Stimulated activated CD4-positive, alpha-beta T cell treated with anti-CD3 and anti-CD28 coated beads, TNF-alpha, amount 100 ng/mL, for 1 hour (primary cell): ENCODE measurements at places on chromosomes 3 and 15.

GRCh38 chr3:27696906-27697305 is 25.2 kb downstream of the EOMES start:
- DNase-seq: no peak

GRCh38 chr3:47794544-47794943 is 8.4 kb upstream of the DHX30 start:
- DNase-seq: no peak

GRCh38 chr3:13549623-13550422 is 898 bp downstream of the FBLN2 start:
- no peak for DNase-seq

GRCh38 chr15:65336493-65337435 is 32.3 kb downstream of the RNU5B-1 start:
- DNase-seq: no peak

DNA sequence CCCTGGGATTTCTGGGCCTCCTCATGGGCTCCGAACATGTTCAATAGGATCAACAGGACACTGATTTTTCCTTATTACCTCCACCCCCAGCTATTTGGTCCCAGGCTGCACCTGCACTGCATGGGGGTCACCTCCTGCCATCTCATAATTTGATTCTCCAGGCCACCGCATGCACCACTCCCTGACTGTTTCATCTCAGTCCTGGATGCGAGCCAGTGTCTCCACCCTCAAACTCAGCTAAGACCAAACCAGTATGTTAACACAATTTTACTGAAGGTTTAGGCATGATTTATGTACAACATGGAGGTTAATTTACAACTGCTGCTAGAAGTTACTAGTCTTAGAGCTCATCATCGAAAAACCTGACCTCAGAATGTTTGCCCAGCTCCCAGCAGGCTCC is 249.5 kb downstream of the UACA start:
- no peak for DNase-seq

GRCh38 chr3:149152420-149152819 is 23.0 kb downstream of the HPS3 start:
- no peak for DNase-seq
